ENCODE measurements at places on chromosomes 13 and 19.

DNA sequence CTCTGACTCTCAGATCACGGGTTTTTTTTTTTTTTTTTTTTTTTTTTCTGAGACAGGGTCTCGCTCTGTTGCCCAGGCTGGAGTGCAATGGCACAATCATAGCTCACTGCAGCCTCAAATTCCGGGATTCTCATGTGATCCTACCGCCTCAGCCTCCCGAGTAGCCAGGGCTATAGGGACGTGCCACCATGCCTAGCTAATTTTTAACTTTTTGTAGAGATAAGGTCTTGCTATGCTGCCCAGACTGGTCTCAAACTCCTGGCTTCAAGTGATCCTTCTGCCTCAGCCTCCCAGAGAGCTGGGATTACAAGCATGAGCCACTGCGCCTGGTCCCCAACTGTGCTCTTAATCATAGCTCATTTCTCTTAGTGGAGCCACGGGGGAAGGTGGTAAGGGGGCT, 4.6 kb upstream of the GRAMD1A start:
- DNase-seq = no peak

DNA sequence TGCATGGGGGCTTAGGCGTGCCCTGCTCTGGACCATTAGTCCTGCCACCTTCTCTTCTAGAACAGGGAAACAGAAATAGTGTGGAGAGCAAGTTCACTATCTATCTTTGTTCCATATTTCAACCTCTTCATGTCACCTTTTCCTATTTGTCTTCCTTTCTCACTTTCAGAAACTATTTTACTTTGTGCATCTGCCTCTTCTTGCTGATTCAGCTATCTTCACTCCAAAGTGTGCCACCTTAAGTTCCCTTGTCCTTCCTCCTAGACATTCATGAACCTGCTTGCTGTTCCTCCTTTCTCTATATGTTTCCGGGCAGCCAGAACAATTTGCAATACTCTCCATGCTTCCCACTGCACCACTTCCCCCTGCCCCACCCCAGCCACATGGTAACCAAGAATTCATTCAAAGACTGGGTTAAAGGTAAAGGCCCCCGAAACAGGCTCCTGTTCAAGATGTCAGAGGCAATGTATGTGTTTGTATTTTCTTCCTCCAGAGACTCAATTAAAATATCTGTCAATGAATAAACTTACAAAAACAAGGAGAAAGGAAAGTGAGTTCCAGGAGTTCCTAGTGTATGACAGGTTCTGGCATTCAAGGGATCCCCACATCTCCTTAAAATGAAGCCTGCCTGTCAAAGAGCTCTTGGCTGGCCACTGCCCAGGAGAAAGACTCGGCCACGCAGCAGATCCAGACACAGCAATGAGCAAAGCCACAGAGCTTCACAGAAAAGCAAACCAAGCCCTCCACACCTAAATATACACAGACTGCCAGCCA, 268.1 kb downstream of the DNAJC15 start:
- DNase-seq = no peak

DNA sequence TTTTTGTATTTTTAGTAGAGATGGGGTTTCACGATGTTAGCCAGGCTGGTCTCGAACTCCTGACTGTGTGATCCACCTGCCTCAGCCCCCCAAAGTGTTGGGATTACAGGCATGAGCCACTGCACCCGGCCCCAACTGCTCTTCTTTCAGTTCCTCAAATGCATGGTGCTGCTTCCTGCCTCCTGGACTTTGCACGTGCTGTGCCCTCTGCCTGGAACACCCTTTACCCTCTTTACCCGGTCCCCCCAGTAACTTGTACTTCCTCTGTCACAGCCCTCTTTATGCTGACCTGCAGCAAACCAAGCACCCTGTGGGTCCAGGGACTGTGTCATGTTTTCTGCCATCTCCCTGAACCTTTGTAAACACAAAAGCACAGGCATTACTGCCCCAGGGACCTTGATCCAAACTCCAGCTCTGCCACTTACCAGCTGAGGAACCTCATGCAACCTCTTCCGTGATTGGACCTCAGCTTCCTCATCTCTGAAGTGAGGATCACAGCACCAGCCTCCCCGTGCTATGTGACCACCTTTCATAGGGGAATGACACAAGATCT, 3.8 kb downstream of the BLVRB start:
- no peak for DNase-seq

DNA sequence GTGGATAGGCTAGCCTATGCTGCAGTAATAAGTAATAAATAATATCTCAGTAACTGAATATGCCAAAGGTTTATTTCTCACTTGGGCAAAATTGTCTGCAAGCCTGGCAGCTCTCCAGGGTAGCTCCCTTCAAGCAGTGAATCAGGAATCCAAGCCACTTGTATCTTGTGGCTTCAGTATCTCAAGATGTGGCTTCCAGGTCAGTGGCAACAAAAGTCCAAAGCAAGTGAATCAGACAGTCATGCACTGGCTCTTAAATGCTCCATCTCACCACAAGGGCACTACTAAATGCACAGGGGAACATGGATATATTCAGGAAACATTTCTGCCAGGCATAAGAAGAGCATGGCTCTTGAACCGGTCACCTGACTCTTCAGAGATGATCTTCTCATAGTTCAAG, 126.3 kb downstream of the KCTD12 start:
- DNase-seq = no peak

DNA sequence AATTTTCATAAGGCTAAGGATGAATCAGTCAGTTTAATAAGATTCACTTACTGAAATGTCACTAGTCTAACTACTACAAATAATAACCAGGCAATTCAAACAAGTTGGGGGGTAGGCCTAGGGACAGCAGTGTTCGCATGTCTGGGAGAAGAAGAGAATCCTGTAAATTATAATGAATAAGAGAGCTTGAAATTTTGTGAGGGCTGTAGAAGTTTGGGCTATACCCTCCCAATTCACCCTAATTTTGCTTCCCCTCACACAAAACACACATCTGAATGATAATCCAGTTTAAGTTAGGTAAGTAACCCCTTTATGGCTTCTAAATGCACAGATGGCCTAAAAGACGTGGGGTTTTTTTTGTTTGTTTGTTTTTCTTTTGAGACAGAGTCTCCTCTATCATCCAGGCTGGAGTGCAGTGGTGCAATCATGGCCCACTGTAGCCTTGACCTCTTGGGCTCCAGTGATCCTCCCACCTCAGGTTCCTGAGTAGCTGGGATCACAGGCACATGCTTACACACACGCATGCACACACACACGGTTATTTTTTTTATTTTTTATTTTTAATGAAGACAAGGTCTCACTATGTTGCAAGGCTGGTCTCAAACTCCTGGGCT, 69.9 kb downstream of the TBC1D4 start:
- DNase-seq = no peak

DNA sequence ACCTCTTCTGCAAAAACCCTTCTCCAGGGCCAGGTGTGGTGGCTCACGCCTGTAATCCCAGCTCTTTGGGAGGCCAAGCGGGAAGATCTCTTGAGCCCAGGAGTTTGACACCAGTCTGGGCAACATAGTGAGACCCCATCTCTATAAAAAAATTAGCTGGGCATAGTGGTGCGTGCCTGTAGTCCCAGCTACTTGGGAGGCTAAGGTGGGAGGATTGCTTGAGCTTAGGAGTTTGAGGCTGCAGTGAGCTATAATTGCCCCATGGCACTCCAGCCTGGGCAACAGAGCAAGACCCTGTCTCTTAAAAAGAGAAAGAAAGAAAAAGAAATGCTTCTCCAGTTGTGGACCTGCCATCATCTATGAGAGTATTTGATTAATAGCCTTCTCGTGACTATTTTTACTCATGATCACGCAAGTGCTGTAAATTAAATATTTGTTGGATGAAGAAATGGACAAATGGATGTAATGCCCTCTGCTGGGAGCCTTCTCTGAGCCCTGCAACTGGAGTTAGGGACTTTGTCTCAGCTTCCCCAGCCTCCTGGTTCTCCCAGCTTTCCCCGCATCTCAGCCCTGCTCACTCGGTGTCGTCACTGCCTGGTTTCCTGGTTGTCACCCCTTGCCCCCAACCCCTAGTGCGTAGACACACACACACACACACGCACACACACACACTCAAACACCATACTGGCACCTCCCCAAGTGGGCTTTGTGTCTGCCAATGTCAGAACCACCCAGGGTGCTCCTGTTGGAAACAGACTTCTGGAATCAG, 12.2 kb downstream of the WIZ start:
- no peak for DNase-seq

DNA sequence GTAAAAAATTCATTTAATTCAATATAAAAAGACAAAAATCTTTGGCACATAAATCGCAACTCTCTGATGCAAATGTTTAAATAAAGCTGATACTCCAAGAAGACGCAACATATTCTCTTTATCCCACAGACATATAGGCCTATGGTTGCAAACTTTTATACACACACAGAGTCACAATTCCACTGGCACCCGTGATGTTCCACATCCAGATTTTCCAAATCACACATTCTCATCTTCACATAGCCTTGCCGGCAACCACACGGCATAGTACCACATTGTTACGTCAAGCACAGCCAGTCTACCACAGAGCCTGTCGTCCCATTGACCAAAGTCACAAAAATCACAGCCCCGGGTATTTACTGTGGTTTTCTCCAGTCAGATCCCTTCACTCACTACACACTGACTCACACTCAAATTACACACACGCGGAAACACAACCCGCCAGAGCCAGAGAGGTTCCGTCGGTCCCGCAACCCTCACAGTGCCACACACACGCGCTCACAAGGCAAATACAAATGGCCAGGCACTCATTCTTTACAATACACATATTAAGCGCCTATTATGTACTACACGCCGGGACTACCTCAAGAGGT, 546 bp upstream of the ZNF546 start:
- DNase-seq = no peak

DNA sequence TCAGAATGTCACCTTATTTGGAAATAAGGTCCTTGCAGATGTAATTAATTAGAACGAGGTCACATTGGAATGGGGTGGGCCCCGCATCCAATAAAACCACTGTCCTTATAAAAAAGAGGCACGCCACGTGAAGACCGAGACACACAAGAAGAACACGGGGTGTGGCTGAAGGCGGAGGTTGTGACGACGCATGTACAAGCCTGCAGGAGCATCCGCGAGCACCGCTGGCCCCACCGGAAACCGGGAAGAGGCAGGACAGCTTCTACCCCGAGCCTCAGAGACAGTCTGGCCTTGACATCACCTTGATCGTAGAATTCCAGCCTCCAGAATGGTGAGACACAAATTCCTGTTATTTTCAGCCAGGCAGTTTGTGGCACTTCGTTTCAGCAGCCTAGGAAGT, 177.9 kb downstream of the COL4A1 start:
- DNase-seq = no peak

DNA sequence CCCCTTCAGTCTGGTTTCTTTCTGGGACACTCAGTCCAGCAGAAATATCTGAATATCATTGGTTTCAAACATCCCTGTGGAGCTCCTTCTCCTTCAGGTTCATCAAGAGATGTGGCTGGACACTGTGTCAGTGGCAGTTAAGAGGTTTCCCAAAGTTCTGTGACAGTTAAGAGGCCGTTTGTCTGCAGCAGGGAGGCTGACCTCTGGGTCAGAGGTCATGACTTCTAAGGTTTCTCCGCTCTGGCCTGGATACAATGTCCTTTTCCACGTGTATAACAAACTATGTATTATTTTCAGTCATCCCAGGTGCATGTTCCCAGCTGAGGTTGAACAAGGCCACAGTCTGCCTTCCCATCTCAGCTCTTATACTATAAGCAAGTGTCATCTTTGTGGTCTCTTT, 174.9 kb downstream of the B3GLCT start:
- DNase-seq = no peak

DNA sequence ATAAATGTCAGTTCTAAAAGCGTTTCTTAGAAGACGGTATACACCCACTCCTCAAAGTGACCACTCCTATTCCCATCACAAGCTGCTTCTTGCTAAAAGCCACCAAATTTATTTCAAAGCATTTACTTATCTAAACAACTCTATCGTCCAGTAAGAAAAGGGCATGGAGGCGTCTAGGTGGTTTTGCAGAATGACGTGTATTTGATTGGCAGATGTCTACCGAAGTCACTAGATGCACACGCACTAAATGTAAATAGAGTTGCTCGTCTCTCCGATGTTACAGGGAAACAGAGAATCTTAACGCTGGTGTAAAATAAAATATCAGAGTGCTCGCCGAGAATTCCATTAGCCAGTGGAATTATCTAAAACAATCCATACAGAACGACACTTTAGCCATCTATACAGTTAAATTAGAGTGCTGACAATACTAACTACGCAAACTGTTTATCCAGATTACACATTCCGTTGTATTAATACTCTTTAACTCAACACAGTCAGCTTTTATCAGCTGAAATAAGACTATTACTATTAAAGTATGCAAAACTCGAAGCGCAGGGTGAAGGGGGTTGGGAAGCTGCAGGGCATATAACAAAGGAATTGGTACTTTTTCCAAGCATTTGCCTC, 1.9 kb downstream of the KLF12 start:
- no peak for DNase-seq

- no peak for DNase-seq
Observed at GRCh38 chr13:98504371-98504963, 72.4 kb downstream of the STK24 start.

DNA sequence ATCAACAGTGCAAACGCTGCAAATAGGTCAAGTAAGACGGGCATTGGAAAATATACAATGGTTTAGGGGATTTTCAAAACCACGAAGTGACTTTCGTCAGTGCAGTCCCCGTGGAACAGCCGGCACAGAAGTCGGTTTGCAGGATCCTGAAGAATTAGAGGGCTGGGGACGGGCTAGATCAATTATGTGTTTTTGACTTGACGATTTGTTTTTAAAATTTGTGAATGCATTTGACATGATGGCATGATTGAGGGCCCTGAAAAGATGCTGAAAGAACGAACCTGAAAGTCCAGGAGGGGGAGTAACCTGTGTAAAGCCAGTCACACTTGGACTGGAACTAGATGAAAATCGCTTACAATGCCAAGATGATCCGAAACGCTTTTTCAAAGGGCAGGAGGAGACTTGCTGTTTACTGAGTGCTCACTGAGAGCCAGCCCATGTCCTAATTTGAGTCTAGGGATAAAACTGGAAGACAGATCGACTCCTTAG, 8.9 kb upstream of the DGKH start:
- DNase-seq = no peak

DNA sequence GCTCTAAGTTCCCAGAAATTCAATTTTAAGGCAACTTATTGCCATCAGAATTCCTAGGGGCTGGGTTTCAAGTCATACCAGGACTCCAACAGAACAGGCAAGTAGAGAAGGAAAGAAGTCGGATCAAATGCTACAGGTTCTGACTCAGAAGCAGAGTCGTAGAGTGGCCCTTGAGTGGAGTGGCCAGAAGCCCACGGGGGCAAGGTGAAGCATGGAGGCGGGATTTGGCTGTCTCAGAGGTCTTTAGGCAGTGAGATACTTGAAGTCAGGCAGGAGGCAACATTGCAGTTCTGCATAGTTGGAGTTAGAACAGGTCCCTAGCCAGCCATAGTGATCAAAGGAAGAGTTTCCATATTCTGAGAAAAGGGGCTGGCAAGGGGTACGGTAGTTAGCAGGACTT, 111.6 kb downstream of the NHLRC3 start:
- no peak for DNase-seq

DNA sequence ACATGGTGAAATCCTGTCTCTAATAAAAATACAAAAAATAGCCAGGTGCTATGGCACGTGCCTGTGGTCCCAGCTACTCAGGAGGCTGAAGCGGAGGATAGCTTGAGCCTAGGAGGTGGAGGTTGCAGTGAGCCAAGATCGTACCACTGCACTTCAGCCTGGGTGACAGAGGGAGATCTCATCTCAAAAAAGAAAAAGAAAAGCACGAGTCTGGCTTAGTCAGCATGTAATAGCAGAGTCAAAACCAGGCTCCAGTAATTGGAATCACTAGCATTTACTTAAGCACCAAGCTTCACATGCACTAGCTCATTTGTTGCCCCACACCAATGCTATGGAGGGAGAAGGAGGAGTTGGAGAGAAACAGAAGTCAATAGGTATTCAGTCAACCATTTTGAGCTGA, 41.9 kb upstream of the SLC7A9 start:
- DNase-seq = no peak

- no peak for DNase-seq
Observed at GRCh38 chr13:35016362-35017112, 74.5 kb downstream of the NBEA start.
